ENCODE measurements at places on chromosomes 16 and 17. TPM values are rescaled to one million over a fixed set of nuclear protein-coding genes. Genes with fewer than 3 reads are reported as not detected.

GRCh38 chr16:10665166-10665565, 29.6 kb downstream of the TEKT5 start:
- H3K27ac ChIP-seq: no peak overlapping the region
- DNase-seq: no peak
- no peaks in the 10 kb centered on the region for H3K36me3 ChIP-seq

- no peaks in the 10 kb centered on the region for H3K36me3 ChIP-seq
- no peak for DNase-seq
- no peaks in the 10 kb centered on the region for H3K27me3 ChIP-seq
- H3K27ac ChIP-seq: no peak overlapping the region
- no peak overlapping the region for H3K4me3 ChIP-seq
These were observed 145.4 kb downstream of the SOX9 start for GRCh38 chr17:72266112-72266775.

- no peaks in the 10 kb centered on the region for H3K36me3 ChIP-seq
- DNase-seq: no peak
- no peak overlapping the region for H3K4me3 ChIP-seq
- no peaks in the 10 kb centered on the region for H3K27me3 ChIP-seq
- H3K4me1 ChIP-seq: no peaks in the 10 kb centered on the region
These were observed 110.2 kb downstream of the C16orf78 start for GRCh38 chr16:49483651-49484450.

DNA sequence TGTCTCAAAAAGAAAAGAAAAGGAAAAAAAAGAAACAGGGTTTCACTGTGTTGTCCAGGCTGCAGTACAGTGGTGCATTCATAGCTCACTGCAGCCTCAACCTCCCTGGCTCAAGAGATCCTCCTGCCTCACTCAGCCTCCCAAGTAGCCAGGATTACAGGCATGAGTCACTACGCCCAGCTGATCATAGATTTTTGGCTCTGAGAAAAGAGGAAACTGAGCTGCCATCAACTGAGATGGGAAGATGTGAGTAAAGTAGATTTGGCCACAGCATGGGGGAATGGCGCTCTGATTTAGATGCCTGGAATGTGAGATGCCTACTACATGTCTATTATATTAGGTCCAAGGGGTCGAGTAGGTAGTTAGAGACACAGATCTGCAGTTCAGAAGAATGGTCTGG, 5.9 kb upstream of the NAGS start:
- H3K4me1 ChIP-seq: peaks cover 10% of the 10 kb centered on the region
- H3K4me3 ChIP-seq: no peak overlapping the region
- peaks cover 3% of the 10 kb centered on the region for H3K27me3 ChIP-seq
- no peak overlapping the region for H3K27ac ChIP-seq

- H3K4me3 ChIP-seq: no peak overlapping the region
- H3K27me3 ChIP-seq: no peaks in the 10 kb centered on the region
- H3K36me3 ChIP-seq: no peaks in the 10 kb centered on the region
- no peak overlapping the region for H3K27ac ChIP-seq
These were observed 7.5 kb upstream of the CSNK2A2 start for GRCh38 chr16:58205276-58206036.

DNA sequence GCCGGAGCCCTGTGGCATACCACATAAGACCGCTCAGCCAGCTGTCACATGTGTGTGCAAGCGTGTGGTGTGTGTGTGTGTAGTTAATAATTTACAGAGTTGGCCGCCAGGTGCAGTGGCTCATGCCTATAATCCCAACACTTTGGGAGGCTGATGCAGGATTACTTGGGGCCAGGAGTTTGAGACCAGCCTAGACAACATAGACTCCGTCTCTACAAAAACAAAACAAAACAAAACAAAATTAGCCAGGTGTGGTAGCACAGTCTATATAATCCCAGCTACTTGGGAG, 20.4 kb downstream of the SOCS1 start:
- no peaks in the 10 kb centered on the region for H3K27me3 ChIP-seq
- no peak overlapping the region for H3K4me3 ChIP-seq
- DNase-seq: no peak
- H3K36me3 ChIP-seq: no peaks in the 10 kb centered on the region

DNA sequence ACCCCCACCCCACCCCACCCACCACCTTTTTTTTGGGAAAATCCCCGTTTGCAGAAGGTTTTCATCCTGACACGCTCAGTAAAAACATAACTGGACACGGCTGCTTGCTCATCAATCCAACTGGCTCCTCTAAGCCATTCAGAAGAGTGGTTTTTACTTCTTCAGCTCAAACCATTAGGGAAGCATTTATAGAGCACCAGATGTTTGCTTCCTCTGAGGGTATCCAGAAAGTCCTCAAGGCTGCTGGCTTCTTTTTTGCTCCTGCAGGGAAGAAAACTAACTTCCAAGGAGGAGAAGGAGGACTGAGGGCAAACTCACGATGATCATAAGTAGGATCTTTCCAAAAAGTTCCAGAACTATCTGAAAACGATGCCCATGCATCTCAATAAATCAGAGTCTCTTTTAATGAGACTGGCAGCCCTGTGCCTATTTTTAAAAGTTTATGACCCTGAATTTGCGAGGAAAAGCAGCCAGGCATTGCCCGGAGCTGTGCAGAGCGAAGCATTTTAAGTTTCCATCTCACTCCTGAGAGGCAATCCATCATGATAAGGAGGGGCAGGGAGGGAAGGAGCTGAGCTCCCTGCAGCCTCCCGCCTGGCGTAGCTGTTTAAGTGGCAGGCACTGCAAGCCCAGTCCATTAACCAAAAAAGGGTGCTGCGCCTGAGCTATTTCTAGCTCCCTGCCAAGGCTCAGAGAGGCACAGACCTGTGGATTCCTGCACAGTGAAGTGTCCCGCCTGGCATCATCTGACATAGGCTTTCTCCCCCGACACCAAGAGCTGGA, 146.3 kb upstream of the FOXF1 start:
- H3K27ac ChIP-seq: no peak overlapping the region
- H3K36me3 ChIP-seq: no peaks in the 10 kb centered on the region
- no peak overlapping the region for H3K4me3 ChIP-seq
- H3K27me3 ChIP-seq: no peaks in the 10 kb centered on the region

DNA sequence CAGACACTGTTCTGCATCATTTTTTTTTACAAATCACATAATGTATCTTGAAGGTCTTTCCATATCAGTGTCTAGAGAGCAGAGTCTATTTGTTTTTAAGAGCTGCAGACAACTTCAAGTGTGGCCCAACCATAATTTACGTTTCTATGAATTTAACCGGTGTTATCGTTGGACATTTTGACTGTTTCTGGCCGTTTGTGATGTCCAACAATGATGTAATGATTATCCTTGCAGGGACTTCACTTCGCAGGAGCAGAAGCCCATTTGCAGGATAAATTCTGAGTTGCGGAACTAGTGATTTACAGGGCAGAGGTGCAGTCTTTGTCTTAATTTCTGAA, 26.9 kb upstream of the HLF start:
- no peaks in the 10 kb centered on the region for H3K27me3 ChIP-seq
- H3K4me3 ChIP-seq: peak overlapping the region; percentile 66
- peaks cover 28% of the 10 kb centered on the region for H3K4me1 ChIP-seq
- DNase-seq: no peak
- H3K27ac ChIP-seq: peak overlapping the region; percentile 47

DNA sequence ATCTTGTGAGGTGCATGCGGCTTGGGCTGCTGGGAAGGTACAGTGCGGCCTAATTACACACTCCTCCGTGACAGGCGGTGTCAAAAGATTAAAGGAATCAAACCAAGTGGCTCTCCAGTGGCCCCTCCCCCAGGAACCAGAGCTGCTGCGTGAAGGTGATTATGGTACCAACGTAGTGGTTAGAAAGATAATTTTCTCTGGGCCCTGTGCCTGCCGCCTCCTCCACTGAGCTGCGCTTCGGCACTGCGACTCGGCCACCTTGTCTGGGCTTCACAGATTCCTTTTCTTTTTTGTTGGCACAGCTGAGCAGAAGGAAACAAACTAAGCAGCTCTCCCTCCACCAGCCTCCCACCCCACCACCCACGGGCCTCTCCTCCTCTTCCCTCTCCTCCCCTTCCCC, 113.2 kb upstream of the SDK2 start:
- H3K36me3 ChIP-seq: no peaks in the 10 kb centered on the region
- DNase-seq: no peak
- H3K27ac ChIP-seq: no peak overlapping the region

GRCh38 chr16:86505185-86505898, 5.0 kb upstream of the FOXF1 start:
- no peaks in the 10 kb centered on the region for H3K36me3 ChIP-seq
- peak; percentile 27 for DNase-seq
- H3K27me3 ChIP-seq: peaks cover 43% of the 10 kb centered on the region
- H3K4me3 ChIP-seq: no peak overlapping the region
- H3K27ac ChIP-seq: no peak overlapping the region
- H3K4me1 ChIP-seq: peaks cover 11% of the 10 kb centered on the region

DNA sequence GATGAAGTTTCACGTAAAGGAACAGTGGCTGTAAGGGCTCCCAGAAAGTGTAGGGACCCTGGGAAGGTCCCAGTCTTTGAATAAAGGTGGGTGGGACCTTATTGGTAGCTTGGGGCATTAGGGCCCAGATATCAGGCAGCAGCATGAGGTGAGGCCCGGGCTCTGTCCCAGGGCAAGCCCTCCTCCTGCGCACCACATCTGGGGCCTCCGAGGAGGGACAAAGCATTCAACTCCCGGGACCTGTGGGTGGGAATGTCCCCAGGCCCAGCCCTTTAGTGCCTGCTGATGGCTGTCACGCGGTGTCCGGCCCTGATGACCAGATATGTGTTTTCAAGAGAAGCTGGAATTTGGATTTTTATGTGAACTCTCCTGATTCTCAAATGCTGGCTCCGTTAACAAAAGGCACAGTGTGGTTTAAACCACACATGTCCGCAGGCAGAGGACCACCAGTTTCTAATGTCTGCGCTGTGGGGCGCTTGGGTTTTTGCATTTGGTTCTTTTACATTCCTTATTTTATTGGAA, 30.4 kb downstream of the RAI1 start:
- no peak overlapping the region for H3K27ac ChIP-seq
- no peaks in the 10 kb centered on the region for H3K4me1 ChIP-seq
- no peak overlapping the region for H3K4me3 ChIP-seq
- H3K36me3 ChIP-seq: no peaks in the 10 kb centered on the region

DNA sequence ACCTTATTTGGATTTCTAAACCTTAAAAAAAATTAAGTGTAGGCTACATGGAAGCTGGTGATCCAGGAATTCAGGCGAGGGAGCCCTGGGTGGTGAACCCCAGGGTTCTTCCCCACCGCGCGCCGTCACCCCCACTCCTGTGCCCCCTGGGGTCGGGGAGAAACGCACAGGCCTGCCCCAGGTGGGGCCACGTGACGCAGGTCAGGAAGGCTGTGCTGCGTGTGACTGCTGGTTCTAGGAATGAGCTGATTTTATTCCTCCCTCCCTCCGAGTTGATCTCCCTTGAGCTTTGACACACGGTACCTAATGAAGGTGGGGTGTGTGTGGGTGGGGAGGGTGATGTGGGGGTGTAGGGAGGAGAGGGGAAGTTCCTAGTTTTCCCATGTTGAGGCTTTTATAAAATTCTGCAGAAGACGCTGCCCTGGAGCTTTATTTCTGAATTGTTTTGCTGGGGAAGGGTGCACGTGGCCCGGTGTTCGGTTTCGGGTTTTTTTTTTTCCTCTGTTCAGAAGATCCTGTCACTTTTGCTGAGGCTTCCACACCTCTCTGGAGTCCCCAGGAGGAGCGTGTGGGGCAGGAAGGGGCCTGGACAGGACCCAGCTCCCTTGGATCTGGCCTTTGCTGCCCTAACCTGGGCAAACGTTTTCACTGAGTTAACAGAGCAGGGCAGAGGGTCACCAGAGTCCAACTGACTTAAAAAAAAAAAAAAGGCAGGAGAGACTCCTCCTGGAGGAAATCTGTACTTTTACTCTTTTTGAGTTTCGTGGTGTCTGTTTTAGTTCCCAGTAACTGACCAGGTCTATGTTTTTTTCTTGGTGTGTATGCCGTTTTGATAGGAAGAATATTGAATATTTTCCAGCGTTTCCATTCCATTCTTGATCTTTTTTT, 55.8 kb upstream of the GSE1 start:
- peak; percentile 61 for DNase-seq
- peaks cover 21% of the 10 kb centered on the region for H3K4me1 ChIP-seq
- no peaks in the 10 kb centered on the region for H3K27me3 ChIP-seq
- peak overlapping the region; percentile 69 for H3K27ac ChIP-seq

DNA sequence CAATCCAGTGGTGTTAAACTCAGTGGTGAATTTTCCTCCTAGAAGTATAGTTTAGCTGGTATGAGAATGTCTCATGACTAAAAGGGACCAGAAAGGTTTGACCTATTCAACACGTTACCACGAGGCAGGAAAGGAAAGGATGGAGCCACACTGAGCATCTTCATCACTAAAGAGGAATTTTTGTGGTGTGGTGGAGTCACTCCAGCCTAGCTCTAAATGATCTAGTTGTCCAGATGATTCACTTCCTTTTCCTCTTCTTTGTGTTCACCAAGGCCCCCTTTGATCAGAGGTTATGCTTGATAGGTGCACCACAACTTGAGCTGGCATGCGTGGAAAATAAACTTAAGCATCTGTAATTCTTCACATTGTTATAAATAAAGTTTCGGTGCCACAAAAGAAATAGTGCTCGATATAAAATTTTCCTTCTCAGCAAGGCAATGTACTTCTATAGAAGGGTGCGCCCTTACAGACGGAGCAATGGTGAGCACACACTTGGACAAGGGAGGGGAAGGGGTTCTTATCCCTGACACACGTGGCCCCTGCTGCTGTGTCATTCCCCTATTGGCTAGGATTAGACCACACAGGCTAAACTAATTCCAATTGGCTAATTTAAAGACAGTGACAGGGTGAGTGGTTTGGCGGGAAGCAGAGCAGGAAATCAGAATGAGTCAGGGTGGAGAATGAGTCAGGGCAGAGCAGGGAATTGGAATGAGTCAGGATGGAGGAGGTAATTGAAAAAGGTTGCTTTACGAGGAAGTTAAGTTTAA, 254.6 kb downstream of the HS3ST3A1 start:
- no peaks in the 10 kb centered on the region for H3K27me3 ChIP-seq
- H3K36me3 ChIP-seq: no peaks in the 10 kb centered on the region
- no peak overlapping the region for H3K4me3 ChIP-seq
- DNase-seq: no peak

- H3K27ac ChIP-seq: no peak overlapping the region
- no peak for DNase-seq
- H3K36me3 ChIP-seq: no peaks in the 10 kb centered on the region
These were observed 53.5 kb downstream of the SMURF2 start for GRCh38 chr17:64608571-64608981.

DNA sequence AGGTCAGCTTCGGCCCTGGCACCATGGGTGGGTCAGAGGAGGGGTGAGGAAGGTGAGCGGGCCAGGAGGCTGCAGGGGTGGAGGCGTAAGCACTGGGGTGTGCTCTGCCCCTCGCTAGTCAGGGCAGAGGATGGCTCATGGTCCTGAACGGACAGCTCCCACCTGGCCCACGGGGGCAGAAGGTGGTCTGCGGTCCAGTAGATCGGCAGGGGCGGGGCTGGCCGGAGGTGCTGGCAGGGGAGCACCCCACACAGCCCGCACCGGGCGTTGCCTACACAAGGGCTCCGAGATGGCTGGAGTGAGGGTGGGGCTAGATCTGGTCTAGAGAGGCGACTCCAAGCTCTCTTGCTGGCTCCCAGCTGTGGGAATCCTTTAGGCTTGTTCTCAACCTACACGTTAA, 8.2 kb downstream of the NPTX1 start:
- H3K4me1 ChIP-seq: no peaks in the 10 kb centered on the region
- no peak overlapping the region for H3K4me3 ChIP-seq
- H3K27me3 ChIP-seq: peaks cover 13% of the 10 kb centered on the region
- DNase-seq: no peak

The RBL2 gene
- 359 TPM for total RNA-seq

The FSCN2 gene
- total RNA-seq: 0.75 TPM

The CDRT15 gene
- total RNA-seq: not detected

The WNT3 gene
- total RNA-seq: not detected

The ARL5C gene
- not detected for total RNA-seq

The SSH2 gene
- total RNA-seq: 68.9 TPM

The DCAF7 gene
- total RNA-seq: 88.1 TPM

The CCDC144A gene
- 9.9 TPM for total RNA-seq

The ZG16B gene
- not detected for total RNA-seq

The SLC47A2 gene
- total RNA-seq: not detected

The EMC8 gene
- total RNA-seq: 22.7 TPM

The IRX3 gene
- total RNA-seq: not detected

The SLC38A7 gene
- 13.8 TPM for total RNA-seq

The CCL1 gene
- total RNA-seq: not detected
